Stimulated activated CD4-positive, alpha-beta T cell treated with anti-CD3 and anti-CD28 coated beads, Interleukin-12 subunit alpha, Interleukin-12 subunit beta, amount 100 ng/mL, for 4 hours (primary cell): ENCODE measurements at places on chromosomes 1 and 21.

GRCh38 chr1:212354464-212354863 is 60.2 kb downstream of the PACC1 start:
- DNase-seq, result no peak

DNA sequence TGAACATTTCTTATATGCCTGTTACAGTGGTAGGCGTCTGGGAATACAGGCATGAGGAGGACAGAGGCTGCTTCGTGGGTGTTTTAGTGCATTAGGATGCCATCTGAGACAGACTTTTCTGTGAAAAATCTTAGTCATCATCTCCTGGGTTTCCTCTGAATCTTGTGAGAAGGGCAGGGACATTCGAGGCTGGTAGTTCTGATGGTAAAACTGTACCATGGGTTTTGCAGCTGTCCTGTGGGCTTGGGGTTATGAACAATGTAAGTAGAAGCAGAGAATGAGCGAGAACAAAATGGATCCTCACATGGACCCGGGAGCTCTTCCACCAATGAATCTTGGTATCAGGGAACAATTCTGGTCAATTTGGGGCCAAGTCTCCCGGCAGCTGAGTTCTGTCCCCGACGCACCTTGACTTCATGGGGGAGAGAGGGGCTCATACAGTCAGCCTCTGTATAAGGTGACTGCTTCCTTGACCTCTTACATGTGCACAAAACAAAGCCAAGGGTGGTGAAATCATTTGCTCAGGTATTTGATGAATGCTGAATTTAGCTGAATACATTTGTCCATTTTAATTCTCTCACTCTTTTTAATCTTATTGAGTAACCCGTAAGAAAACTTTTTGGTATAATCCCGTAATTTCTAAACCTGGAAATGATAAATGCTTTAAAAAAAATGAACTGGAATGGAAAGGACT is 63.6 kb upstream of the ERRFI1 start:
- DNase-seq, result no peak

DNA sequence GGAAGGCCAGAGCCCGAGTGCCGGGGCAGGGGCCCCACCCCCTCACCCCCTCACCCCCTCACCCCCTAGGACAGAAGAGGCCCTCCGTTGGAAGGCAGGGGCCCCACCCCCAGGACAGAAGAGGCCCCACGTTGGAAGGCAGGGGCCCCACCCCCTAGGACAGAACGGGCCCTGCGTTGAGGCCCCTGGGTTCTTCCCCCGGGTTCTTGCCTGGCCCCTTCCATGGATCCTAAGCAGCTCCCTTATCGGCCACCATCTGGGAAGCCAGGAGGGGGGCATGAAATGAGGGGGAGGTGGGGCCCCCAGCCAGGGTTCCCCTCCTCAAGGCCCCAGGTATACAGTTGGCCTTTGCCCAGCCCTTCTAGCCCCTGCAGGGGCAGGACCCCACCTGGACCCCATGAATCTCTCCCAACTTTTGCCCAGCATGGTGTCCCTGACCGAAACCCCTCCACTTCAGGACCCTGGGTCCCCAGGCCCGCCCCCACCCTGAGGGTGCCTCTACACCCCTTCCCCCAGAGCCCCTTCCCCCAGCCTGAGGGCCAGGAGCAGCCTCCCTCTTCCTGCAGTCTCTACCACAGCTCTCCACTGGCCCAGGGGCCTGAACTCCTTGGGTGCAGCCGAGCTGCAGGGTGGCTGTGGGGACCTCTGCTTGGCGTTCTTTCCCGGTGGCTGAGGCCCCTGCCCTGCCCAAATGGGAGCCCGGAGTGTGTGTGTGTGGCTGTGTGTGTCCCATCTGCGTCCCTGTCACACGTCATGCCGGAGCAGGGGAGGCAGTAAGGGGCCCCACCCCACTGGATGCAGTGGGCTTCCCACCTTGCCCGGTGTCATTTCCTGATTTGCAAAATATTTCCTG is 4.3 kb upstream of the VWA1 start:
- DNase-seq, result no peak

DNA sequence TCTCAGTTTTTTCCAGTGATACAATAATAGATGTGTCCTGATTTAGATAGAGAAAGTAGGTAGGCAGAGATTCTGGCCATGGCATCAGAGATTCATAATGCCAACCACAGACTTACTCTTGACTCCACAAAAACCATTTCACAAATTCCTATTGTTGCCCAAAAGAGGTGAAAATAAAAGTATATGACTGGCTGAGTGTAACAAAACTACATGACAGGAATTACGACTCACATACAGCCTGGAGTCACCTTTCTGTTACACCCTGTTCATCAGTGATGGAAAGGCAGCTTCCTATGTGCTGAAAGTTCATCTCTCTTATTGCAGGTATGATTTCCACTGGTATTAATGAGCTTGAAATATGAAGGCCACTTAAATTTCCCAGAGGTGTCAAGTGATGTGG is 72.3 kb downstream of the MPZL1 start:
- no peak for DNase-seq

DNA sequence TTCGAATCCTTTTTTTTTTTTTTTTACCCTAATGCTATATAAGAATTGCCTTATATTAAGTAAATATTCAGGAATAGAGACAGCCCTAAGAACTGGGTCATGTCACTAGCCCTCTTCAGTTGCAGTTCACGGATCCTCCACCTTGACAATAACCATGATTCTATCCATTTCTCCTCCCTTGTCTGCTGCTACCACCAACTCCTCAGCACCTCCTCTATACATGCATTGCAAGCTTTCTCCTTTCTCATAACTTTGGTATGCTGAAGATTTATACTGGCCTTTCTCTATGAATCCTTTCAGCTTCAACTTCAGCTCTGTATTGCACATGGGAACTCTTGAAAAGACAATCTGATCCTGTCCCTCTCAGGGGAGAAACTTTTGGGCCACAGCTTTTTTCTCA is 14.3 kb upstream of the DR1 start:
- no peak for DNase-seq
